ENCODE measurements at places on chromosomes 12 and 14. TPM values are rescaled to one million over a fixed set of nuclear protein-coding genes. Genes with fewer than 3 reads are reported as not detected.

GRCh38 chr14:69699748-69700303 lies 67.1 kb upstream of the SRSF5 start:
- H3K27me3 ChIP-seq: no peaks in the 10 kb centered on the region
- peaks cover 26% of the 10 kb centered on the region for H3K36me3 ChIP-seq
- no peak overlapping the region for H3K27ac ChIP-seq

- no peaks in the 10 kb centered on the region for H3K36me3 ChIP-seq
- H3K4me1 ChIP-seq: no peaks in the 10 kb centered on the region
- H3K27ac ChIP-seq: no peak overlapping the region
Measured at GRCh38 chr12:60308366-60308991, 712.6 kb downstream of the SLC16A7 start.

AMHR2 gene
- total RNA-seq: not detected

GRCh38 chr14:58876608-58877007 lies 238.8 kb downstream of the DACT1 start:
- no peak overlapping the region for H3K4me3 ChIP-seq
- H3K4me1 ChIP-seq: no peaks in the 10 kb centered on the region
- no peak overlapping the region for H3K27ac ChIP-seq
- no peak for DNase-seq

GRCh38 chr12:112591488-112591887 lies 172.7 kb downstream of the PTPN11 start:
- no peak overlapping the region for H3K27ac ChIP-seq
- DNase-seq: no peak
- H3K4me1 ChIP-seq: peaks cover 4% of the 10 kb centered on the region
- peaks cover 10% of the 10 kb centered on the region for H3K27me3 ChIP-seq

GRCh38 chr12:93166541-93167307 lies 211.0 kb upstream of the NUDT4 start:
- no peaks in the 10 kb centered on the region for H3K36me3 ChIP-seq
- no peak for DNase-seq
- no peak overlapping the region for H3K4me3 ChIP-seq

DNA sequence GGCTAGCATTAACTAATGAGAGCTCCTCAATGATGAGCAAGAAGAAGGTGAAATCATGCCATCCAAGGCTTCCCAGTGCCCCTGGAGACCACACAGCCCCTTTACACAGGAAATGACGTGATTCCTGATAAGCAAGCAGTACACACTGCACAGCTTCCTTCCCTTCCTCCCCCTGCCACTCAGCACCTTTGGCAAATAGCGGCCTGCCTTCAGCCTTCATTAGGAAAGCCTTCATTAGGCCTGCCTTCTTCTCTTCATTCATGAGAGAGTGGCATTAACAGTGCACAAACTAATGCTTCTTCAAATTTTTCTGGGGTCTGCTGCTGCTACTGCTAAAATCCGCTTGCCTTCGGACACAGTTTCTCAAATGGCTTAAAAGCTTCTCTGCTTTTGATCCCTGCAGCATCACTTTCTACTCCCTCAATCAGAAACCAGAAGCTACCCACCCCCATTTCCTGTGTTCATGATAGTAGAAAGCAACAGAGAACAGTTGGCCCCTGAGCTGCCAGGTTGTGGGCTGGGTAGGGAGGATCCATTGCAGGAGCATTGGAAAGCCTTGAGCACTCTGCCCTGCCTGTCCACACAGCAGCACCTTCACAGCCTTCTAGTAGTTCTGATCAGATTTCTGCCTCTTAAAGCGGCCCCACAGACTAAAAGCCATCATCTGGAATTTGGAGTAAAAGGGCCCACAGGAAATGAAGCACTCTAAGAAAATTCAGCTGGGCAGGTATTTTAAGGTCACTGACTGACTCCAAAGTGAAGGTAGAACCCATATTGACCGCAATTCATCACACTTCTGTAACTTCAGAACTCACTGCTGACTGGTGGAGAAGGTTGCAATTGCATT lies 103.8 kb upstream of the ETV6 start:
- peak; percentile 62 for DNase-seq
- H3K27ac ChIP-seq: peak overlapping the region; percentile 99
- peak overlapping the region; percentile 77 for H3K4me3 ChIP-seq
- no peaks in the 10 kb centered on the region for H3K27me3 ChIP-seq
- no peaks in the 10 kb centered on the region for H3K36me3 ChIP-seq
- H3K4me1 ChIP-seq: peaks cover 40% of the 10 kb centered on the region

KCNJ8 gene
- total RNA-seq: not detected

- peaks cover 9% of the 10 kb centered on the region for H3K4me1 ChIP-seq
- no peak overlapping the region for H3K4me3 ChIP-seq
- DNase-seq: no peak
Measured at GRCh38 chr12:3276226-3276625, 199.0 kb downstream of the TSPAN9 start.

DNA sequence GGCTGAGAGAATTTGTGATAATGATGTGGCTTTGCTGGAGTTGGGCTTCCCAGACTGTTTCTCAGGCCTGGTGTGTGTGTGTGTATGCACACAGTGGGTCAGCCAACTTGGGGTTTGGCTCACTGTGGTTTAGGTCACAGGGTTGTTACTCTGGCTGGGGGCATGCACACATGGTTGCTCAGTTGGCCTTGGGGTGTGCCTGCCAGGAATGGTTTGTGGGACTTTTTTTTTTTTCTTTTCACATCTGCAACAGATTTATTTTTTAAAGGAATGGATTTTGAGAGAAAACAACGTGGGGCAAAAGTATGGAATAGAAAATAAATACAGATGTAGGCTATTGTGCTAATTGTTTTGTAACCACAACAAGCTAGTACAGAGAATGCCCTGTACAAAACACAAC lies 25.0 kb upstream of the GTF2A1 start:
- H3K27ac ChIP-seq: no peak overlapping the region
- DNase-seq: no peak
- no peaks in the 10 kb centered on the region for H3K4me1 ChIP-seq
- peaks cover 5% of the 10 kb centered on the region for H3K27me3 ChIP-seq
- no peak overlapping the region for H3K4me3 ChIP-seq

GRCh38 chr12:16844875-16845274 lies 238.9 kb upstream of the LMO3 start:
- no peaks in the 10 kb centered on the region for H3K36me3 ChIP-seq
- no peaks in the 10 kb centered on the region for H3K27me3 ChIP-seq
- no peak overlapping the region for H3K4me3 ChIP-seq
- DNase-seq: no peak
- no peak overlapping the region for H3K27ac ChIP-seq
- H3K4me1 ChIP-seq: no peaks in the 10 kb centered on the region

SYNE3 gene
- 38.8 TPM for total RNA-seq

GRCh38 chr14:102487204-102487577 lies 22.4 kb downstream of the ANKRD9 start:
- H3K27ac ChIP-seq: no peak overlapping the region
- H3K4me1 ChIP-seq: no peaks in the 10 kb centered on the region
- no peak overlapping the region for H3K4me3 ChIP-seq
- no peak for DNase-seq
- H3K36me3 ChIP-seq: peaks cover 8% of the 10 kb centered on the region
- H3K27me3 ChIP-seq: no peaks in the 10 kb centered on the region

GRCh38 chr14:65371784-65372183 lies 40.7 kb upstream of the FUT8 start:
- H3K27me3 ChIP-seq: no peaks in the 10 kb centered on the region
- no peak overlapping the region for H3K4me3 ChIP-seq
- H3K27ac ChIP-seq: no peak overlapping the region
- peaks cover 30% of the 10 kb centered on the region for H3K4me1 ChIP-seq
- no peak for DNase-seq
- H3K36me3 ChIP-seq: peaks cover 40% of the 10 kb centered on the region

GRCh38 chr12:7793211-7793610 lies 4.0 kb downstream of the NANOG start:
- no peak overlapping the region for H3K27ac ChIP-seq
- no peaks in the 10 kb centered on the region for H3K27me3 ChIP-seq
- no peaks in the 10 kb centered on the region for H3K36me3 ChIP-seq
- DNase-seq: no peak
- H3K4me1 ChIP-seq: no peaks in the 10 kb centered on the region

DNA sequence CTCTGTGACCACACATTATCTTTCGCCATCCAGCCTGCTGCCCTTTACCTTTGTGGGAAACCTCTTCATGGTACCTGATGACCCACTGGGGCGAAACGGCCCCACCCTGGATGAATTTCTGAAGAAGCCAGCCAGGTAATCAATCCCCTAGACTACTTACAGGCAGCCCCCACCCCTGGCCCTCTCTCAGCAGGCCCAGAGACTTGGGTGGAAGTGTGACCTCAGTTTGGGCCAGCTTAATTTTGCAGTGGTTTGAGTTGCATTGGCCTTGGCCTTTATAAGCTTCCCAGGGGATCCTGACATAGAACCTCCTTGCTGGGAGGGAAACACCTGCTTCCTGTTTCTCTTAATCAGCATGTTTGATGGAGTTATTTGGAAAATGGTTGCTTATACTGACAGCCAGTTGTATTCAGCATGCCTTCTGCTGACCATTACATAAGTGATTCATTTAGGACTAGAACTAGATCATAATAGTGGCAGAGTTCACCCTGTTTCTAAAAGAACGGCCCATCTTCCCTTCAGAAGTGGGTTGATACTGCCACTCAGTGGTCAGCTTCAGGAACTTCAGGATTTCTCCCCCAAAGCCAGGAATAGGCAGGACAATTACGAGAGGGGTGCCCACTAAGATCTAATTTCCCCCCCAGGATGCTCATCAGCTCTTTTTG lies 6.1 kb downstream of the SDR39U1 start:
- H3K4me1 ChIP-seq: peaks cover 52% of the 10 kb centered on the region
- DNase-seq: no peak

DNA sequence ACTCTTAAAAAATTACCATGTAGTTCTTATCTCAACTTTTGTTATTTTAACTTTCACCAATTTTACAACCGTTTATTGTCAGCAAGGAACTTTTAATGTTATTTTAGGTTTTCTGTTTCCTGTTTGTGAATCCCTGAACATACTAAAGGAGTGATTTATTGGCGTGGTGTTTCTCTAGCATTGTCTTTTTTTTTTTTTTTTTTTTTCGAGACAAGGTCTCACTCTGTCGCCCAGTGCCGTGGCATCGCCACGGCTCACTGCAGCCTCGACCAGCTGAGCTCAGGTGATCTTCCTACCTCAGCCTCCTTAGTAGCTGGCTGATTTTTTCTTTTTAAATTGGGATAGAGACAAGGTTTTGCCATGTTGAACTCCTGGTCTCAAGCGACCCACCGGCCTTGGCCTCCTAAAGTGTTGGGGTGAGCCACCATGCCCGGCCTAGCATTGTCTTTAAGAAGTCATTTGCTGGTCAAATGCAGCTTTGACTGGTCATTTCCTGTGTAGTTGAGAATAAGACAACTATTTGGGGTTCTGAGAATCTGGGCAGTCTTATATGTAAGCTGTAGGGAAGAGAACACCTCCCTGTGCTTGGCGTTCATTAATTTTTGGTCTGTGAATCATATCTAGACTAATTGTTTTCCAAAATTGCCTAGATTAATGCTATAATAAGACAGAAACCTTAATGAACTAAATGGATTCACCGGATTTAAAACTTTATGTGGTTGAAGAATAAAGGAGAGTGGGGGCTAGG lies 2.1 kb downstream of the WASHC4 start:
- H3K27me3 ChIP-seq: peaks cover 14% of the 10 kb centered on the region
- peaks cover 45% of the 10 kb centered on the region for H3K4me1 ChIP-seq
- H3K4me3 ChIP-seq: peak overlapping the region; percentile 93
- H3K36me3 ChIP-seq: peaks cover 23% of the 10 kb centered on the region
- peak overlapping the region; percentile 49 for H3K27ac ChIP-seq

DNA sequence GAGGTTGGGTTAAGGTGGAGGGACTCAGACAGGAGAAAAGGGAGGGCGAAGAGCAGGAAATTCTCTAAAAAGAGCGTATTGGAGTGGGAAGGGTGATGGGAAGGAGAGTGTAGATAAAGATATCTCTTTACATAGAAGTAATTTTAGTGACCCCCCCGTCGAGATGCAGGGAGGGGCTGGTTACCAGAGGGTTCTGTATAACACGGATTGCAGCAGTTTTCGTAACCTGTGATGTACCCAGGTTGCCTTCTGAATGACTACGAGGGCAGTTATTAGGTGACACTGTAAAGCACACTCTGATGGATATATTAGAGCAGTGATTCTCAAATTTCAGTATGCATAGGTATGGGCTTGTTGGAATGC lies 443 bp downstream of the DNAL1 start:
- no peaks in the 10 kb centered on the region for H3K36me3 ChIP-seq
- H3K4me3 ChIP-seq: peak overlapping the region; percentile 90
- DNase-seq: no peak
- no peaks in the 10 kb centered on the region for H3K27me3 ChIP-seq
- H3K4me1 ChIP-seq: peaks cover 21% of the 10 kb centered on the region

GRCh38 chr14:23618415-23618988 lies 17.7 kb upstream of the DHRS2 start:
- no peaks in the 10 kb centered on the region for H3K36me3 ChIP-seq
- no peak overlapping the region for H3K4me3 ChIP-seq
- H3K27me3 ChIP-seq: no peaks in the 10 kb centered on the region
- H3K27ac ChIP-seq: no peak overlapping the region
- DNase-seq: no peak

CD163 gene
- total RNA-seq: not detected

DNA sequence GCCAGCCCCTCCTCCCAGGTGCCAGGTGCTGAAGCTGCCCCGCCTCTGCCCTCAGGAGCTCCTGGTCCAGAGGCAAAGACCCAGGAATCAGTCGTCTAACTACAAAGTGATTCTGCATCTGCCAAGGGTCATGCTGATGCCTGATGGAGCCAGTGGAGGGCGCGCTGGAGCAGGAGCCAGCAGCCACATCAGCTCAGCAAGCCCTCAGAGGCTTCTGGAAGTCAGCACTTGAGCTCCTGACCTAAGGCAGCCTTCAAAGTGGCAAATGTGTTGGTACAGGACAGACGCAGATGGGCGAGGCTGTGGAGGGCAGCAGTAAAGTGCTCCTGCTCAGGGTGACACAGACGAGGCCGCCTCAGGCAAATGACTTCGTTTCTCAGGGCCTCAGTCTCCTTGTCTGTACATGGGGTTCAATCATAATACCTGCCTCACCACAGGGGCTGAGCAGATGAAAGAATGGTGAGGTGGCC lies 10.9 kb downstream of the C12orf43 start:
- peak; percentile 53 for DNase-seq
- H3K4me1 ChIP-seq: peaks cover 1% of the 10 kb centered on the region
- H3K27ac ChIP-seq: peak overlapping the region; percentile 69
- no peaks in the 10 kb centered on the region for H3K27me3 ChIP-seq
- no peak overlapping the region for H3K4me3 ChIP-seq
- peaks cover 22% of the 10 kb centered on the region for H3K36me3 ChIP-seq

- H3K4me1 ChIP-seq: no peaks in the 10 kb centered on the region
- DNase-seq: no peak
- no peak overlapping the region for H3K27ac ChIP-seq
- no peak overlapping the region for H3K4me3 ChIP-seq
- no peaks in the 10 kb centered on the region for H3K27me3 ChIP-seq
Measured at GRCh38 chr14:22382395-22382794, 206.6 kb downstream of the DAD1 start.

LTB4R2 gene
- 11.5 TPM for total RNA-seq

GRCh38 chr12:101940400-101940950 lies 63.1 kb downstream of the DRAM1 start:
- no peak for DNase-seq
- H3K36me3 ChIP-seq: no peaks in the 10 kb centered on the region
- no peak overlapping the region for H3K27ac ChIP-seq

NPAS3 gene
- total RNA-seq: not detected

LUM gene
- total RNA-seq: not detected

PTPN6 gene
- 457 TPM for total RNA-seq

DCN gene
- total RNA-seq: not detected

GRCh38 chr14:32720927-32721326 lies 217.8 kb upstream of the NPAS3 start:
- DNase-seq: no peak
- H3K27ac ChIP-seq: no peak overlapping the region
- H3K4me1 ChIP-seq: no peaks in the 10 kb centered on the region
- no peaks in the 10 kb centered on the region for H3K36me3 ChIP-seq

All from activated naive CD8-positive, alpha-beta T cell treated with anti-CD3 and anti-CD28 coated beads for 36 hours (primary cell).